Cortex of kidney (tissue), 1 donor: ENCODE measurements at places on chromosomes 7 and 10.

- DNase-seq: no peak
Measured at GRCh38 chr10:112137154-112137987, 46.2 kb downstream of the GPAM start.

DNA sequence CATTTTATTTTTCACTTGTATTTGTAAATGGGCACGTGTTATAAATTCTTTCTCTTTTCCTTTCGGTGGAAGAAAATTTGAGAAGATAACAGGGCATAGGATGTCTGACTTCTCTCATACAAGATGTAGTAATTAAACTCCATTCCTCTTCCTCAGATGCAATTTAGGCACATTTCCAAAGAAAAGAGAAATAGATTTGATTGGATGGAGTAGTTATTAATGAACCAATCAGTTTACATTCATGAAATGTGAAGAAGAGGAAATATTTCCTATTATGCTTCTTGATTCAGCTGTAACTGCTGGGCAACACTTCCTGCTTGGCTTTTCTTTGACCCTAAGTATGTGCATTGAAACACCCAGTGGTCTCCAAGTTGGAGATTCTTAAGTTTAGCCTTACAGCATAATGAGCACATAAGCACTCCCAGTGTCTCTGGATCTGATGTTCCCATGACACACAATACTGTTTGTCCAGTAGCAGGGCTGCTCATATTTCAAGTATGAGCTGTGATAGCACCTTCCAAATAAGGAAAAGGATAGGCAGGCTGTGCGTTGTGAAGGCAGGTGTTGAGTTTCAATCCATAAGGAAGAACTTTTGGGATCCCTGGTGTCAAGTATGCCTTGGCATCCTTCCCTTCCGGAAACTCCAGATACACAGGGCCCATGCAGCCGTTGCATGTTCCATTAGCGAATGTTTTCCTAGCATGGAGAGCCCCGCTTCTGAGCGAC lies 33.4 kb upstream of the COBL start:
- DNase-seq: no peak

DNA sequence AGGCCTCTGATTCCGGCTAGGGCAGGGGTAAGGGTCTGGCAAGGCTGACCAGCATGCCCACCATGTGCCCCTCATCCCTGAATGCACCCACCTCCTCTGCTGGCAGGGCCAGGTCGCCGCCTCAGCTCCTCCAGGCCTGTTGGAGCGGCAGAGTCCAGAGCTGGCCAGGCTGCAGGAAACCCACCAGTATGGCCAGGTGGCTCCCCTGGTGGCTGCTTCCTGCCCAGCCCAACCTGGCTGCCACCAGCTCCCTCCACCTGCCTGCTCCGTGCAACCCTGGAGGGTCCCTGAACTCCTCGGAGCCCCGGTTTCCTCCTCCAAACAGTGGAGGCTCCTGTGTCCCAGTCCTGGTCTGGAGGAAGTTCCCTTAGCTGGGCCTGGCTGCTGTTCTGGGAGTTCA lies 39.6 kb downstream of the MICALL2 start:
- no peak for DNase-seq

GRCh38 chr10:124176349-124177179 lies 83.2 kb upstream of the CHST15 start:
- no peak for DNase-seq

GRCh38 chr7:47543714-47544113 lies 38.2 kb downstream of the TNS3 start:
- DNase-seq: no peak

GRCh38 chr10:3140280-3140679 lies 32.3 kb downstream of the PITRM1 start:
- DNase-seq: no peak

- no peak for DNase-seq
Measured at GRCh38 chr10:133391761-133392518, 2.0 kb upstream of the MTG1 start.

GRCh38 chr10:110069502-110069982 lies 61.8 kb downstream of the ADD3 start:
- no peak for DNase-seq

GRCh38 chr7:91533996-91534395 lies 269.8 kb downstream of the FZD1 start:
- no peak for DNase-seq

GRCh38 chr10:100999742-101000126 lies at the start of gene LZTS2:
Gene LZTS2 (plus strand): TSS chr10:100999808. CDS start chr10:101002539, 2,731 bp downstream.
- DNase-seq: no peak

- no peak for DNase-seq
Measured at GRCh38 chr10:113291413-113291812, 261.4 kb upstream of the HABP2 start.

DNA sequence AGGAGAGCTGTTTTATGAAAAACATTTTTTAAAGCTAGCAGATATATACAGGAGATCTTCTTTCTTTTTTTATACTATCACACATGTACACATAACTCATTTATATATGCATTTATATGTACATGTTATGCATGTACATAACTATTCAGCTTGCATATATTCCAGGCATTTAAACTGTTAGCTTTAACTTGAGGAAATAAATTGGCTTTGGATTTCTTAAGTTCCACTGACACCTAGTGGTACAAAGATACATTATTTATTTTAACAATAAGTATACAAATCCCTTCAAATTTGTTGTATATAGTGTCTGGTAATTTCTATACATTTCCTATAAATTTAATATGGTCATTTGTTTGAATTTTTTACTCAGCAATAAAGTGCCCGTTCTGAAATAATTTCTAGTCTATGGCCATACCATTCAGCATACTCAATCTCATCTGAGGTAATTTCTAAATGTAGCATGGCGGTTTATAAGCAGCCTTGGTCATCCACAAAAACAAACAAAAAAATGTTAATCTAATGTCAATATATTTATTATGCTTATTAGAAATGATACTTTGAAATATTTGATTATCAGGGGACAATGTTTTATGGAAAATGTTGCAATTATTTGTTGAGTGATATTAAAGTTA lies 11.6 kb downstream of the ZDHHC6 start:
- no peak for DNase-seq

- no peak for DNase-seq
Measured at GRCh38 chr10:29862923-29863614, 196.3 kb downstream of the JCAD start.

DNA sequence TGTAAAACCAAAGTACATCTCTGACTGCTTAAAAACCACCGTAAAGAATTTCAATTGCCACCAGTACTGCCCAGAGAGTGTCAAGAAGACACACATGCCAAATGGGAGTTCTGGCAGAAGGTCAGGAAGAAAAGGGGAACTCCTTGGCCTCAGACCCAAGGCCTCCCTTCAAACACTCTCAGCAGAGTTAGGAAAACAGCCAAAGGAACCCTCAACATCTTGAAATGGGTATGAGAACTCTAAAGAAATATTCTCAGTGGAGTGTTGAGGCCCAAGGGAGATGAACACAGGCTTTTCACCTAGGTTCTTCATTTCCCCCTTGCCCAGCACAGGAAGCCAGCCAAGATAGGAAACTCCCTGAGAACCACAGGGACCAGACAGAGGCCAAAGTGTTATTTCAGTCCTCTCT lies 96.1 kb upstream of the ASAH2 start:
- DNase-seq: no peak

GRCh38 chr10:131556061-131556896 lies 244.8 kb upstream of the TCERG1L start:
- DNase-seq: no peak

GRCh38 chr7:132554446-132554845 lies 21.8 kb downstream of the PLXNA4 start:
- no peak for DNase-seq
